Activated T-cell treated with anti-CD3 and anti-CD28 coated beads for 48 hours (primary cell): ENCODE measurements at places on chromosomes 12 and 14.

- no peak for DNase-seq
Measured at GRCh38 chr12:55972456-55972855, 1.4 kb upstream of the RAB5B start.

- no peak for DNase-seq
Measured at GRCh38 chr12:30525171-30525570, 170.5 kb downstream of the IPO8 start.

DNA sequence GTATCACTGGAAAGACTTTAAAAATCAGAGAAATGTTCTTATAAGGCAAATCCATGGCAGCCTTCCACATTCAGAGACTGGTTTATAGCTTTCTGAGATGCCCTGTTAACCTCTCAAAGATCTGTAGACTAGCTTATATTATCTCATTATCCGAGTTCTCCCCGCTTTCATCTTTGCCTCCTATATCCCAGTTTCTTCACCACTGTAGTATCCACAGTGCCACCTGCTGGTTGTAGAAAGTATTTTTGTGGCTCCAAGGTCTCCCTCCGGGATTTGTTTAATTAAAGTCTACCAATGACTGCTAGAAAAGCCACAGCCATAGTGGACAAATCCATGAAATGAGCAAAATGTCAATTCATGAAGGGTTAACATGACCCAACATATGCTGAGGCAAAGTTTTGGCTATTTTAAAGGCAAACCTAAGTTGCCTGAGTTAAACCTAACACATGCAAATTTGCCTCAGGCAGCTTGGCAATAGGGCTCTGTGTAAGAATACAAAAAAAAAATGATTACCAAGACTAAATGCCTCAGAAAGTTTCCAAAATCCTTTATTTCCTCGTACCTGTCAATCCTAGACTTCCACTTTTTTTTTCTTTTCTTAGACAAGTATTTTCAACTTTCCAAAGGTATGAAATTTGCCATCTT is 218.8 kb upstream of the BMP4 start:
- DNase-seq, result peak; percentile 18

GRCh38 chr12:113241191-113242025 is 20.1 kb downstream of the TPCN1 start:
- DNase-seq, result no peak

- no peak for DNase-seq
Measured at GRCh38 chr12:68789144-68789878, 18.7 kb upstream of the MDM2 start.

DNA sequence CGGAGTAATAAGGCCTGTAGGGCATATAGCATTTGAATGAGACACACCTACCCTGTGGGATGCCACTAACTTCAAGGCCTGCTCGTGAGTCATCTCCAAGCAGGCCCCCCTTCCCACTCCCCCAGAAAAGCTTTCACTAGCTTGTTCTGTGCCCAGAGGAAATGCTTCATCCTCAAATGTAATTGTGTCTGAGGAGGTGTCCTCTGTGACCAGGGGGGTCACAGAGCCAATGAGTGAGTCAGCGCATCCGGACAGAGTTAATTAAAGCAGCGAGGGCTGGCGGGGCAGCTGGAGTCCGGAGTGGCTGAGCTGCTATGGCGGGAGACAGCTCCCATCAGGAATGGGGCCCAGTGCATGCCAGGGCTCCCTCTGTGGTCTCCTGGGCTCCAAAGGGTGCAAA is 27.0 kb upstream of the ESRRB start:
- DNase-seq, result no peak

DNA sequence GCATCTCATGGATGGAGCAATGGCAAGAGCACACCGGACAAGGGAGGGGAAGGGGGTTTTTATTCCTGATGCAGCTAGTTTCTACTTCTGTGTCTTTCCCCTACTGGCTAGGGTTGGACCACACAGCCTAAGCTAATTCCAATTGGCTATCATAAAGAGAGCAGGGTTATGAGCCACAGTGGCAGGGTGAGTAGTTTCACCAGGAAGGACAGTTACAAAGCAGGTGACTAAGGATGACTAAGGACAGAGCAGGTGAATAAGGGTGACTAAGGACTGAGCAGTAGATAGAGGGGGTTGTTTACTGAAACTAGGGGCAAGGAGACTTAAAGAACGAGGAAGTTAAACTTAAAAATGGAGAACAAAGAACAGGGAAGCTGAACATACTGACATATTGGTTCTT is 321.4 kb upstream of the SEL1L start:
- no peak for DNase-seq

DNA sequence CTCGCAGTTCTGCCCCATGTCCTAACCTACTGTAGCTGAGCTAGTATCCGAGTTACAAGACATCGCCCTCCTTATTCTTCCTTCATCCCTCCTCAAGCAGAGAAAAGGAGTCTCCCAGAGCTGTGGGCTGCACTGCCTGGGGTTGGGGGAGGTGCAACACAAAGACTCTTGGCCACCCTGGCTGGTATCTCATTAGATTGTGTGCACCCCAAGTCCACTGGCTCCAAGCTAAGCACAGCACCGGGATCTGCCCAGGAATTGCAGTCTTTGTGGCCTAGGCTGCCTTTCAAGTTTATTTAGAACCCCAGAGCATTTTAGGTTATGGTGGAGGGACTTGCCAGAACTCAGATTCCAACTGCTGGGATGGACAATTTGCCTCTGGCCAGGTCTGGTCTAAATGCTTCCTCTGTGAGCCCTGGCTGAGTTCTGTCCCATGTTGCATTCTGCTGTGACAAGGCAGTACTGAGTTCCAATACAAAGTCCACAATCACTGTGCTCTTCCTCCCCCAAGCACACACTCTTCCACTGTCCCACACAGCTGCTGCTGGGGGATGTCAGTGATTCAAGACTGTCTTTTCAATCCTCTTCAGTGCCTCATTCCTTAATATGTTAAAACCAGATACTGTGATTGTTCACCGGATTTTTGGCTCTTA is 169.6 kb upstream of the CLEC14A start:
- DNase-seq, result no peak

- DNase-seq, result no peak
Measured at GRCh38 chr14:52244328-52244727, 23.2 kb upstream of the PTGDR start.
